HS-27A (cell line): ENCODE measurements at places on chromosomes 1 and 21.

GRCh38 chr21:20662514-20662913 is 335.7 kb upstream of the NCAM2 start:
- DNase-seq = no peak

GRCh38 chr1:61124696-61125095 is 42.3 kb downstream of the NFIA start:
- DNase-seq = no peak

GRCh38 chr1:172494166-172494565 is 38.8 kb upstream of the SUCO start:
- no peak for DNase-seq

- DNase-seq = no peak
Measured at GRCh38 chr1:97806996-97807520, 113.8 kb downstream of the DPYD start.

DNA sequence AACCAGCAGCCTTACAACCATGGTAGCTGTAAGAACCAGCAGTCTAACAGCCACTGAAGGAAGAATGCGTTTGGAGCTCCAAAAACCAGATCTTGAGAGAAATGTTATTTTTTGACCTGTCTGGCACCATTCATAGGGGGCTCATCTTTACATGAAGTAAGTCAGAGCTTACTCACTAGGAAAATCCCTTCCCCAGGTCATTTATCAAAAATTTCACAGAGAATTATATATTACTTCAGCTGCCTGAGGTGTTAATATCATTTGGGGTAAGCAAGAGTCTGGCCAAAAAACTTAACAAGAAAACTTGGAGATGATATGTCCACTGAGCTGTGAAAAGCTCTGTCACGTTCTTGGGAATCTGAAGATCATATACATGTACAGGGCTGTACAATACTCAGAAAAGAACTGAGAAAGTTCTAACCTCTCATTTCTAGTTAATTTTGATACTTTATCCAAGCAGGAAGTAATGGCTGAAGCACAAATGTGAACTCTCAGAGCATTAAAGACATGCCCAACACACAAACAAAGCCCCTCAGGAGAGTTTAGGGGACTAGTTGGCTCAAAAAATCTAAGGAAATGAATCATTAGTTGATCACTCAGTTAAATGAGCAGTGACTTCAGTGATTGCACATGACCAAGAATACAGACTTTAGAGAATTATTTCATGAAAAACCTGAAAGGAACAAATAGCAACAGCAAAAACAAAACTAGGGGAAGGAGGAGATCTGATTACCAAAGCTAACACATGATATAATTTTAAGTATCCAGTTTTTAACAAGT is 681.1 kb downstream of the LTN1 start:
- DNase-seq = no peak

DNA sequence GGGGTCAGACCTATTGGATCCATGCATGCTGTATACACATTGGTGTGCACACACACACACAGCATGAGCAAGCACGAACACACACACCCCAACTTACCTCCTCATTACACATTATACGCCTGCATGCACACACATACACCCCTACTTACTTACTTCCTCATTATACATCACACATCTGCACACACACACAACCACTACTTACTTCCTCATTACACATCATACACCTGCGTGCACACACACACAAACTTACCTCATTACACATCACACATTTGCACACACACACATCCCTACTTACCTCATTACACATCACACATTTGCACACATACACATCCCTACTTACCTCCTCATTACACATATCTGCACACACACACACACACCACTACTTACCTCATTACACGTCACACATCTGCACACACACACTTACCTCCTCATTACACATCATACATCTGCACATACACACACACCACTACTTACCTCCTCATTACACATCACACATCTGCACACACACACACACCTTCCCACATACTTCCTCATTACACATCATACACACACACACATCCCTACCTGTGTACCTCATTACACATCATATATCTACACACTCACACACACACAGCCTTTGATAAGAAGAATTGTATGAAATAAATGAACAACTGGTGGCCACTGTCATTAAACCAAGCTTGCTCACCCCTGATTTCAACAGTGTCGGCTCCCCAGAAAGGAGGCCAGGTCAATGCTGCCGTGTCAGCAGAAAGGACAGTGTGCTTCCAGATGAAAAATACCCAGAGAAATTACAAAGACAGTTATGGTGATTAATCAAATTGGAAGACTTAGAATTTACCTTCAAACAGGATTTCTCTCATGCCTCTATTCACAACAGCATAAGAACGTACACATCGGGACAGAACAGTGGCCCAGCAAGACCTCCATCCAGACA is 117.8 kb downstream of the SETD4 start:
- no peak for DNase-seq

GRCh38 chr1:240475832-240476231 is 136.1 kb downstream of the GREM2 start:
- DNase-seq = no peak

DNA sequence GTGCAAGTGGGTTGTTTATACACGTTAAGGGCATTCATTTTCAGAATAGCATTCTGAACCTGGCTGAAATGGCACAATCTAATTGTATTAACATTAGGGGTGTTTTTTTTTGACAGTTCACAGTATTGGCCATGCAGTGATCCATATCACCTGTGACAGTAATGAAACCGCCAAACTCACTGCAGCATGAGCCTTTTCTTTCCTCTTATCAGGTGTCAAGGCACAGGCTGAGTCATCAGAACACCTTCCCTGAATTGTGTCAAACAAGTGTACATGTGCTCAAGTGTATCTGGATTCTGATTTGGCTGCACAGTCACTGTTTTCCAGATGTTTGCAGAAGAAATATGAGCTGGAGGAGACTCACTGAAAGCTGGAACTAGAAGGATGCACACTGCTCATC is 47.7 kb upstream of the C8B start:
- DNase-seq = no peak

GRCh38 chr1:112046630-112047029 is 57.2 kb upstream of the KCND3 start:
- DNase-seq = no peak

DNA sequence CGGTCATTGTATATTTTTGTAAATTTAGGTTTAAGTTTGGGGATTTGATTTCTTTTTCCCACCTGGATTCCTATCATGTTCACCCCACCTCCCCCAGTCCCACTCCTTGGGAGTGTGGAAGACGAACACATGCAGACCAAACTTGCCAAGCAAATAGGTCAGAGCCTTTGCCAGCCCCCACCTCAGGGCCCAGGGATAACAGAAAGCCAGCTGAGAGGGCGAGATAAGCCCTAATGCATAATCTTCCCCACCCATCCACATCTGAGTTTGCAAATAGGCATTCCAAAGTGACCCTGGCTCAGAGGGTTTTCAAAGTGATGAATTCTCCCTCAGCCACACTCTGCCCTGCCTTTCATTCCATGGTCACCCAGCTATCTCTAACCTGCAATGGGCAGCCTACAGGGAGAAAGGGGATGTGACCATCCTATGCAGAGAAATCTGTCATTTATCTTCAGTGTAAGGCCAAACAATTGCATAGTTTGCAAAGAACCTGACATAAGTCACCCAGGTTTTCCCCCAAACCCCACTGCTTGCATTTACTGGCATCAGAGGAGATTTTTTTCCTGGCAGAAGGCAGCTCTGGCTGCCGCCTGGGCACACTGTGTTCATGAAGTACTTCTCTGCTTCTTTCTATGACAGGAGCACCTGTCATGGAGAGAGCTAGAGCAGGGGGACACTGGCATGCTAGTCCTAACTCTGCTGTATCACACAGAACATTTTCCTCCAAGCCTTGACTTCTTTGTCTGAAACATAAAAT is 69.0 kb upstream of the NFIA start:
- DNase-seq = no peak

DNA sequence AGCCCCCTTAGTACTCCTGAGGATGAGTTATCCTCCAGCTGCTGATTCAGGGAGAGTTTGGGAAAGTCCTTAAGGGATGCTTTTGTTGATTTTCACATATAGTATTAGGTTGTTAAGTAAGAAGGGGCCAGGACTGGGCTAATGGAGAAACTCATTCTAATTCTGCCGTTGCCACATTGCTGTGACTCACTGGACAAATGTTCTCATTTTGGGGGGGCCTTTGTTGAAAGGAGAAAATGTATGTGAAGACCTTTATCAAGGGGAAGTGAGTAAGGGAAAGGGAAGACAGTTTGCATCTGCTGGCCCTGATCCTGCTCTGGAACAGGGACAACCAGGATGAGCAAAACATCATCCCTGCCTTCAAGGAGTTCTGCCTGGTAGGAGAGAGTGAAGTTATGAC is 123.2 kb upstream of the FGGY start:
- DNase-seq = no peak

- DNase-seq = no peak
Measured at GRCh38 chr1:88943241-88943640, 49.2 kb downstream of the KYAT3 start.

DNA sequence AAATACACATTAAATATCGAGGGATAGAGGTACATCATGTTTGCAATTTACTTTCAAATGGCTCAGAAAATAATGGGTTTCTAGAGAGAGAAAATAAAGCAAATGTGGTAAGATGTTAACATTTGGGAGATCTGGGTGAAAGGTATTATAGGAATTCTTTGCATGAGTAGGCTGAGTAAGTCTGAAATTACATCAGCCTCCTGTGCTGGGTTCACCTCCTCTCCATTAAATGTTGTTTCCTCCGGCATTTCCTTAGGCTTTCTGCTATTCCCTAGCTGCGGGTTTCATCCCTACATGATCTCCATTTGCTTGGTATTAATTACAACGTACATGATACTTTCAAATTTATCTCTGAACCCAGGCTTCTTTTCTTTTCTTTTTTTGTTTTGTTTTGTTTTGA is 31.6 kb downstream of the ZMYND12 start:
- DNase-seq = no peak

GRCh38 chr21:16633831-16634459 is 878.9 kb upstream of the CXADR start:
- no peak for DNase-seq
